ENCODE measurements at places on chromosomes 7 and 10.

- no peak overlapping the region for H3K27ac ChIP-seq
- no peak overlapping the region for H3K4me3 ChIP-seq
- H3K4me1 ChIP-seq, result peaks cover 7% of the 10 kb centered on the region
- H3K36me3 ChIP-seq, result peaks cover 2% of the 10 kb centered on the region
- peaks cover 3% of the 10 kb centered on the region for H3K27me3 ChIP-seq
Observed at GRCh38 chr7:5296015-5296610, 13.4 kb downstream of the SLC29A4 start.

GRCh38 chr7:14685167-14685566 lies 217.4 kb downstream of the DGKB start:
- no peaks in the 10 kb centered on the region for H3K36me3 ChIP-seq
- no peaks in the 10 kb centered on the region for H3K4me1 ChIP-seq
- no peaks in the 10 kb centered on the region for H3K27me3 ChIP-seq
- H3K27ac ChIP-seq, result no peak overlapping the region
- no peak for DNase-seq
- no peak overlapping the region for H3K4me3 ChIP-seq

GRCh38 chr7:101746314-101746713 lies 71.1 kb upstream of the CUX1 start:
- no peak for DNase-seq
- no peaks in the 10 kb centered on the region for H3K27me3 ChIP-seq
- H3K36me3 ChIP-seq, result no peaks in the 10 kb centered on the region
- H3K4me1 ChIP-seq, result peaks cover 6% of the 10 kb centered on the region
- H3K4me3 ChIP-seq, result no peak overlapping the region

DNA sequence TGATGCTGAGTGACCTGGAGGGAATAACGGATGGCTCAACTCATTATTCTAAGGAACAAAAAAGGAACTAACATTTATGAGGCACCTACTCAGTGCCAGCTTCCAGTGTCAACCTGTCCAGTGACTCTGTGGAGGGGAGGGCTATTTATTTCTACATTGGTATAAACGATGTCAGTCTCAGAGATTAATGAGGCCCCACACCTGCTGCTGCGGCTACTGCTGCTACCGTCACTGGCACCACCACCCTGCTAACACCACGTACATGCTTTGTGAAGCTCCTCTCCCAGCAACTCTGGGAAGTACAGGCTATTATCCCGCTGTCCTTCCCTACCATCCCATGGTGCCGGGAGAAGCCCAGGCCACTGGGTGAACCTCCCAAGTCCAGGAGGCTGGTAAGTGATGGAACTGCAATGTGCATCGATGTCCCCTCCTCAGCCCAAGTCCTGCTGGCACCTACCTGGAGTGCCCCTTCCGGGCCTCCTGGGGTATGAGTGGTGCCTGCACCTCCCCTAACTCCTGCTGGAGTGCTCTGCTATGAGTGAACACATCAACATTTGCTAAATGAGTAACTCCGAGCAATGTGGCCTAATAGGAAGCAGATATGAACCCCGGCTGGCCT lies 101.5 kb downstream of the ARHGAP22 start:
- H3K4me1 ChIP-seq, result no peaks in the 10 kb centered on the region
- no peak overlapping the region for H3K4me3 ChIP-seq
- H3K27me3 ChIP-seq, result no peaks in the 10 kb centered on the region
- no peak for DNase-seq
- no peaks in the 10 kb centered on the region for H3K36me3 ChIP-seq

GRCh38 chr10:131933016-131933695 lies 32.3 kb downstream of the PPP2R2D start:
- H3K36me3 ChIP-seq, result peaks cover 24% of the 10 kb centered on the region
- no peaks in the 10 kb centered on the region for H3K27me3 ChIP-seq
- no peak for DNase-seq
- H3K4me3 ChIP-seq, result no peak overlapping the region
- no peak overlapping the region for H3K27ac ChIP-seq
- H3K4me1 ChIP-seq, result peaks cover 13% of the 10 kb centered on the region

DNA sequence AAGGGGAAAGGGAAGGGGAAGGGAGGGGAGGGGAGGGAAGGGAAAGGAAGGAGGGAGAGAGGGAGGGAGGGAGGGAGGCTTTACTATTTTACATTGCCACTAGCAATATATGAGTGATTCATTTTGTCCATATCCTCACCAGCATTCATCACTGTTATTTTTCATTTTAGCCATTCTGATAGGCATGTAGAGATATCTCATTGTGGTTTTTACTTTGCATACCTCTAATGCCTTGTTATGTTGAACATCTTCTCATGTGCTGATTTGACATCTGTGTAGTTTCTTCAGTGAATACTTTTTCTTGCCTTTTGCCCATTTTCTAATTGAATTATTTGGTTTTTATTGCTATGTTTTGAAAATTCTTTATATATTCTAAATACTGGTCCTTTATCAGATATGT lies 52.7 kb downstream of the GCC1 start:
- H3K27ac ChIP-seq, result no peak overlapping the region
- peak; percentile 77 for DNase-seq
- no peak overlapping the region for H3K4me3 ChIP-seq

GRCh38 chr7:48299580-48300169 lies 128.4 kb downstream of the ABCA13 start:
- no peaks in the 10 kb centered on the region for H3K27me3 ChIP-seq
- no peaks in the 10 kb centered on the region for H3K4me1 ChIP-seq
- no peak overlapping the region for H3K27ac ChIP-seq
- H3K4me3 ChIP-seq, result no peak overlapping the region
- H3K36me3 ChIP-seq, result no peaks in the 10 kb centered on the region

DNA sequence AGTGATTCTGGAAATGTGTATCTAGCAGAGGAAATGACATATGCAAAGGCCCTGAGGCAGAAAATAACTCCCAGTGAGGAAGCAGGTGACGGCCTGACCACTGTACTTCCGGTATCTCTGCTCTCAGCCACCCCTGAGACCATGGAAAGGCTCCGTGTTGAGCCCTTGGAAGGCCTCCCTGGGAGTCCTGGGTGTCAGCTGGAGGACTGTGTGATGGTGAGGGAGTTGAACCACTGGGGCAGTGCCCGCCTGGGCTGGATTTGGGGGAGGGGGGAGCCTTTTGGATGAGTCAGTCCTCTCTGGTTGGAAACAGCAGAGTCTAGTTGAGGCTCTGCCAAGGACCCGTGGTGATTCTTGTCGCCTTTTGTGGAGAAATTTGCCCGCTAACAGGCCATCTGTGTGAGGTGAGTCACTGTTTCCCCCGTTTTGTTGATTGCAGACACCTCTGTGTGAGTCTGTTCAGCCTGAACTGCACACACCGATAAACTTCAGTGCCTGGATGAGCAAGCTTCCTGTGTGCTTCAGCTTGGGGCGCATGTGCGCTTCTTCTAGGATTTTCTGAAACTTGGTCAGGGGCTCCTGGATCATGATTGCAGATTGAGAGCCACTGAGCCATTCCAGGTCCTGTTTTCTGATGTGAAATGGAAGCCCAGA lies 98.6 kb downstream of the GRK5 start:
- H3K36me3 ChIP-seq, result no peaks in the 10 kb centered on the region
- no peak overlapping the region for H3K27ac ChIP-seq
- H3K4me3 ChIP-seq, result no peak overlapping the region
- no peaks in the 10 kb centered on the region for H3K4me1 ChIP-seq
- DNase-seq, result peak; percentile 72
- H3K27me3 ChIP-seq, result no peaks in the 10 kb centered on the region

DNA sequence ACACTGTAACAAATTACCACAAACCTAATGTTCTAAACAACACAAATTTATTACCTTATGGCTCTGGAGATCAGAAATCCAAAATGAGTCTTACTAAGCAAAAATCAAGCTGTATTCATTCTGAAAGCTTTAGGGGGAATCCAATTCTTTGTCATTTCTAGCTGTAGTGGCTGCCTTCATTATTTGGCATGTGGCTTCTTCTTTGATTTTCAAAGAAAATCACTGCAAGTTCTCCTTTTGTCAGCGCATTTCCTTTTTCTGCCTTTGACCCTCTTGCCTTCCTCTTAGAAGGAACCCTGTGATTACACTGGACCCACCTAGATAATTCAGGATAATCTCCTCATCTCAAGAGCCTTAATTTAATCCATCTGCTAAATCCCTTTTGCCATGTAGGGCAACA lies 36.9 kb downstream of the ZPBP start:
- DNase-seq, result no peak
- no peaks in the 10 kb centered on the region for H3K4me1 ChIP-seq
- H3K4me3 ChIP-seq, result no peak overlapping the region

- H3K27ac ChIP-seq, result no peak overlapping the region
- H3K4me3 ChIP-seq, result no peak overlapping the region
- peaks cover 3% of the 10 kb centered on the region for H3K4me1 ChIP-seq
- no peaks in the 10 kb centered on the region for H3K27me3 ChIP-seq
- DNase-seq, result peak; percentile 74
- H3K36me3 ChIP-seq, result no peaks in the 10 kb centered on the region
Observed at GRCh38 chr7:84412161-84412969, 217.8 kb upstream of the SEMA3A start.

DNA sequence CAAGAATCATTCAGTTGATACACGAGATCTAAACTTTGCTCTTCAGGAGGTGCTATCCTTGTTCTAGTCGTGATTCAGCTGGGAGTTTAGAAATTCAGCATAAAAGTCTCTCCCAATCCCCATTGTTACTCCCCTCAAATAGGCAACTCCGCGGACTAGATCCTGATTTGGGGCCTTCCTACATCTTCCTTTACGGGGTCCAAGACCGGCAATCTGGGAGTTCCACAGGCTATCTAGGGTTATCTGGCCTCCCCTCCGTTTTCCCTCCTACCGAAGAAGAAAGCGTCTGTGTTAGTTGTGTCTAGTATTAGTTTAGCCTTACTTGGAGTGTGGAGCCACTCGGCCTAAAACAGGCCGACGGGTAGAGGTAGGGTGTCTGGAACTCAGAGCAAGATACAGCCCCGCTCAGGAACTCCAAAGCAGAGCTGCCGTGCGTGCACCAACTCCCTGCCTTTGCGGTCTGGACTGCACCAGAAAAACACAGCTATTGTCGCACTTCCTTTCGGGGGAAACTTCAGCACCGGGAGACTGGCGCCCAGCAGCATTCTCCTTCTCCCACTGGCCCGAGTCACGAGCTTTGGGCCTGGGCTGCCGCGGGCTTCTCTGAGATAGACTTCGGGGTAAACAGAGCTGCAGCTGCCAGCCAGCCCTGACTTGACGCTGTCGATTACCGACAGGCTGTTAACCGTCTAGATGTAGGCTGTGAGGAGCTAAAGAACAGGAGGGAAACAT lies 1.5 kb upstream of the DLX5 start:
- no peak for DNase-seq
- H3K4me1 ChIP-seq, result peaks cover 32% of the 10 kb centered on the region
- H3K4me3 ChIP-seq, result no peak overlapping the region
- H3K27me3 ChIP-seq, result no peaks in the 10 kb centered on the region
- H3K27ac ChIP-seq, result peak overlapping the region; percentile 50

- no peak overlapping the region for H3K4me3 ChIP-seq
- no peaks in the 10 kb centered on the region for H3K36me3 ChIP-seq
- DNase-seq, result no peak
- peaks cover 9% of the 10 kb centered on the region for H3K4me1 ChIP-seq
Observed at GRCh38 chr7:22718200-22718711, 8.7 kb upstream of the IL6 start.

- H3K27me3 ChIP-seq, result peaks cover 18% of the 10 kb centered on the region
- peaks cover 6% of the 10 kb centered on the region for H3K4me1 ChIP-seq
- H3K36me3 ChIP-seq, result no peaks in the 10 kb centered on the region
Observed at GRCh38 chr7:26859720-26860119, 4.7 kb downstream of the SKAP2 start.

DNA sequence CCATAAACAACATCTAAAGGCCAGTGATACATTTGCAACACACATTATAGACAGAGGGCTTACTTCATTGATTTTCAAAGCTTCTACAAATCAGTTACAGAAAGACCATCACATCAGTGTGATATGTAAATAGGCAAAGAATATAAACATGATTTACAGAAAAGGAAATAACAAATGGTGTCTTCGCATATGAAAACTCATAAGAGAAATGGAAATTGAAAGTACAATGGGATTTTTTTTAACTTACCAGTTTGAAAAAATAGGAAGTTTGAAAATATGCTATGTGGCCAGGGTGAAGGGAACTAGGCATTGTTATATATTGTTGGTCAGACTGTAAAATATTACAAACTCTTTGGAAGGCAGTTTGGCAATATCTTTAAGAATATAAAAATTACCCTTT lies 27.3 kb downstream of the SEC23IP start:
- H3K4me1 ChIP-seq, result no peaks in the 10 kb centered on the region
- no peaks in the 10 kb centered on the region for H3K27me3 ChIP-seq
- H3K27ac ChIP-seq, result no peak overlapping the region
- no peak overlapping the region for H3K4me3 ChIP-seq
- no peak for DNase-seq

DNA sequence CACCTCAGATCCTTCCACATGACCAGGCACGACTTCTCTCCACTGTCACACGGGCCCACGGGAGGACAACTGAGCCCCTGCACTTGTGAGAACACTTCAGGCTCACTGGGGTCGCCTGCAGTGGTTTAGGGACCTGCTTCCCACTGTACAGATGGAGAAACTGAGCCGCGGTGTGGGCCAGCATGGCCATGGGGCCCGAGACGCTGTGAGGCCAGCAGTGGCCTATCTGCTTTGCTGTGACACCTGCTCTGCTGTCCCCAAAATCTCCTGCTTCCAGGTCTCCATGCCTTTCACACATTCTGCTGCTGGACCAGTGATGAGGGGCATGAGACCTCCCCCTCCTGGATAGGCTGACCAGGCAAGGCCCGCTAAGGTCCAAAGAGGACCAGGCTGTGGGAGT lies 75.8 kb upstream of the PAX2 start:
- no peaks in the 10 kb centered on the region for H3K36me3 ChIP-seq
- no peak overlapping the region for H3K4me3 ChIP-seq
- DNase-seq, result no peak
- no peaks in the 10 kb centered on the region for H3K4me1 ChIP-seq

- H3K36me3 ChIP-seq, result peaks cover 32% of the 10 kb centered on the region
- no peak overlapping the region for H3K27ac ChIP-seq
- peaks cover 8% of the 10 kb centered on the region for H3K4me1 ChIP-seq
- DNase-seq, result peak; percentile 53
- H3K27me3 ChIP-seq, result no peaks in the 10 kb centered on the region
Observed at GRCh38 chr7:74101061-74101681, 17.6 kb downstream of the LIMK1 start.

GRCh38 chr10:43354879-43355380 lies 16.5 kb upstream of the FXYD4 start:
- H3K27me3 ChIP-seq, result no peaks in the 10 kb centered on the region
- H3K27ac ChIP-seq, result no peak overlapping the region
- no peak overlapping the region for H3K4me3 ChIP-seq

GRCh38 chr7:117531595-117532244 lies 51.9 kb downstream of the CFTR start:
- no peak for DNase-seq
- H3K27ac ChIP-seq, result no peak overlapping the region

- no peaks in the 10 kb centered on the region for H3K27me3 ChIP-seq
- H3K27ac ChIP-seq, result no peak overlapping the region
- H3K4me3 ChIP-seq, result no peak overlapping the region
- H3K4me1 ChIP-seq, result peaks cover 2% of the 10 kb centered on the region
Observed at GRCh38 chr7:133633055-133633454, 380.2 kb downstream of the EXOC4 start.
